ENCODE measurements at places on chromosomes 5 and 9. TPM values are rescaled to one million over a fixed set of nuclear protein-coding genes. Genes with fewer than 3 reads are reported as not detected.

- no peaks in the 10 kb centered on the region for H3K27me3 ChIP-seq
- H3K36me3 ChIP-seq = no peaks in the 10 kb centered on the region
- no peaks in the 10 kb centered on the region for H3K4me1 ChIP-seq
- no peak for DNase-seq
- no peak overlapping the region for H3K4me3 ChIP-seq
Observed at GRCh38 chr5:170885809-170886208, 24.0 kb downstream of the RANBP17 start.

DNA sequence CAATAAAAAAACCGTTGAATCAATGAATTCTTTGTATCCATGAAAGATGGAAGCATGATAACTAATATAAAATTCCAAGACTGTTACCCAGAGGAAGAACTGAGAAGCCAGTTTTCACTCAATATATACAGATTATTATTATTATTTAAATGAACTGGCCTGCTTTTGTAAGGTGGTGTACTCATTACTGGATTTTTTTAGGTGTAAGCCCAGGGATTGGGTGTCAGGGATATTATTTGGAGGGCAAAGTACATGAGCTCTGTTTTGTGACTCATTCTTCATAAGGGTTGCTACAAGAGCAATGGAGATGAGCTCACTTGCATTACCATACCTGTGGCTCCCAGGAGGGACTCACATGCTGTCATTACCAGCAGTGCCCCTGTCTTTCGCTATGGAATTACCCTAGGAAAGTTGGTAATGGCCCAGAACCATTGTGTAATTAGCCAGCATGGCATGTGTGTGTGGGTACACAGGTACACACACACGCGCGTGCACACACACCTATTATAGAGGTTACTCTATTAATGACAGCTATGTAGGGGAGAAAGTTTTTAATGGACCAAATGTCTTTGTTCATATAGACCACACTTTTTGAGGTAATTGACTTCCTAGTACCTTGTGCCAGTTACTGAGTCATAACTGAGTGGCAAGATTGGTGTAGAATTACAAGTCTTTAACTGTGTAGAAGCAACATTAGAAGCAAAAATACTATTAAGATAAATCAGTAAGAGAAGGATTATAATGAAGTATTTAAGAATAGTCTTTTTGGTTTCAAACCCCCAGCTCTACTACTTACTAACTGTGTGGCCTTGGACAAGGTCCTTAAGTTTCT lies 143.4 kb downstream of the GDNF start:
- H3K4me1 ChIP-seq = no peaks in the 10 kb centered on the region
- H3K4me3 ChIP-seq = no peak overlapping the region
- no peaks in the 10 kb centered on the region for H3K36me3 ChIP-seq
- H3K27me3 ChIP-seq = no peaks in the 10 kb centered on the region

GRCh38 chr5:179235416-179236400 lies 109.6 kb downstream of the ADAMTS2 start:
- no peaks in the 10 kb centered on the region for H3K27me3 ChIP-seq
- H3K27ac ChIP-seq = no peak overlapping the region
- no peaks in the 10 kb centered on the region for H3K4me1 ChIP-seq
- DNase-seq = no peak
- no peaks in the 10 kb centered on the region for H3K36me3 ChIP-seq

Gene INSL6
- not detected for total RNA-seq

Measured in ovary (tissue), 10 donors.